Cerebellar nuclear complex (tissue), 1 donor: ENCODE measurements at places on chromosomes 13 and 19.

DNA sequence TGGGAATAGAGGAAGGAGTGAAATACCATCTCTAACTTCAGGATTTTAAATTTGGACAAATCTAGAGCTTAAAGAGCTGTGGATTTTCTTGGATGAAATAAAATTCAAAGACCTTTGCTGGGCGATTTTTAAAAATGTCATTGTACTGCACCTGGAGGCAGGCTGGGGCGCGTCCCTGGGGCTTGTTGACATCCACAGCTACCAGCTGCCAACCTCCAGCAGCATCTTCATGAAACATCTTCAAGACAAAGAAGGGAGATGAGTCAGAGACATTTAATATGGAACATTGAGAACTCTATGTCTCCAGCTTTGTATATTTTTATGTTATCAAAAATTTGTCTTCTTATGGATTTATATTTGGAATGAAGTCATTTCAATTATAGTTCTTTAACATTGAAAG lies 132.5 kb downstream of the NALCN start:
- DNase-seq = no peak

DNA sequence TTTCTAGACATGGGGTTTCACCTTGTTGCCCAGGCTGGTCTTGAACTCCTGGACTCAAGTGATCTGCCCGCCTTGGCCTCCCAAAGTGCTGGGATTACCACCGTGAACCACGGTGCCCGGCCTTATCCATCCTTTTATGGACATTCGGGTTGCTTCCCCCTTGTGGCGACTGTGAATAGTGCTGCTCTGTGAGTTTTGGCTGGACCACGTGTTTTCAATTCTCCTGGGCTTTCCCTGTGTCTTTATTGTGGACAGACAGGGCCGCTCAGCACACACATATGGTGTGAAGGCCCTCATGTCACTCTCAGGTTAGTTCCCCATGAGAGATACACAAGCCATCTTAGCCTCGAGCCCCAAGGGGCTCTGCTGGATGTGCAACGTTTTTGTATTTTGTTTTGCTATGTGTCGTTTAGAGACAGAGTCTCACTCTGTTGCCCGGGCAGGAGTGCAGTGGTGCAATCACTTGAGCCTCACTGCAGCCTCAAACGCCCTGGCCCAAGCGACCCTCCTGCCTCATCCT lies 40.5 kb downstream of the MAU2 start:
- no peak for DNase-seq

DNA sequence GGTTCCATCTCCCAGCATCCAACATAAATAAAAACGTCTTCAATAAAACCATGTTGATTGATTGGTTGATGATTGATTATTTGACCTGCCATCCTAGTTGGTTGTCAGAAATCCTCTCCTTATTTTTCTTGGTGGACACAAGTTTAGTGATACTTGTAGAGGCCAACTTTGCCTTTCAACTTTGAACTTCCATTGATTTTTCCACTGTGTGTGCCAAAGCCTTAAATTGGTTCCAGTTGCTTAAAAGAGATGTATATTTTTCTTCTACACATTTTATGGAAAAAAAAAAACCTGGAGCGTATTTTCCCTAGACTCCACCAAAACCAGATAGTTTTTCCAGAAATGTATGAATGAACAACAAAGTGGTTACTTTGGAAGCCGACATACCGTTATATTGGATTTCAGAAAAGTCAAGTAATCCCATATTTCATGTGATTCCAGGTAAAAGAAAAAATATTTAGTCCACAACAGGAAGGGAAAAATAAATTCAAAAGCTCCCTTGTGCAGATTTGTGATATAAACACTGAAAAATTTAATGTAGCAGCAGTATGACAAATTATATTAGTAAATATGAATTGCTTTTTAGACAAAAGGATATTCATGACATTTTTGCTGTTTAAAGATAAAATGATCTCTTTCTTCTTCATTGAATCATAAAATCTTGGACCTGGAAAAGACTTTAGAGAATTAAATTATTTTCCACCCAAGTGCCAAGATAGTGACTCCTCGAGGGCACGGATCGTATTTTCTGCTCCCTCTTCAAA lies 85.2 kb downstream of the MBNL2 start:
- no peak for DNase-seq

DNA sequence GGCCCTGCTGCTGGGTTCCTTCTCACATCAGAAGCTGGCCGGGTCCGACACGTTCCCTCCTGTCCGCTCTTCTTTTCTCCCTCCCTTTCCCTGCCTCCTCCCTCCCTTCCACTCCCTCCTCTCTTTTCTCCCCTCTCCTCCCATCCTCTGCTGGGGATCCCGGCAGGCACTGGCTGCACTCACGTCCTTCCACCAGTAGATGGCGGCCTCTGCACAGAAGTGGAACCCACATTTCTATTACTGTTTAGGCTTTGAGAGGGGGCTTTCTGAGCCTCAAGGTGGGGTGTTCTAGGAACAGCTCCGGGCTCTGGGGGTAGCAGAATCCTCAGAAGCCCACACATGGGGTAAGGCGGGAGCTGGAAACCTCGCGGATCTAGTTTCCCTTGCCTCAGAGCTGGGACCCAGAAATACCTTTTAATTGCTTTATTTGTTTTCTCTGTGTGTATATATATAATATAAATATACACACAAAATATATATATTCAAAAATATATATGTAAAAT lies 294.2 kb downstream of the ZNF536 start:
- no peak for DNase-seq

DNA sequence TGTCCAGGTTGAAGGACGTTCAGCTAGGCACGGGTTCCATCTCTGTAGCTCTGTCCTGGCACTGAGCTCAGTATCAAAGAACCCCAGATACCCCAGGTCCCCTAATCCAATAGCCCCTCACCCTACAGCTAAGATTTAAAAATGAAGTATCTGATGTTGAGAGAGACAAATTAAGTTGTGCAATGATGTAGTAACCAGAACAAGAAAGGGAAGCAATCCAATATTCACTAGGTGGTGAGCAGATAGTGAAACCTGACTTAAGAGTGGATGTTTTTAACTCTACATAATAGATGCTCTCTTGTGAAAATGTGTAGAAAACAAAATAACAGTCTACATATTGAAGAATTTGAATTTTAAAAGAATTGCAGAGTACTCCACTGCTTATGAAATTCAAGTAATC lies 1.8 kb downstream of the ACOD1 start:
- DNase-seq = no peak

GRCh38 chr13:82681535-82681934 lies 1200.7 kb downstream of the SLITRK1 start:
- no peak for DNase-seq

- DNase-seq = no peak
These were observed 90.8 kb upstream of the SLC10A2 start for GRCh38 chr13:103157016-103157415.

DNA sequence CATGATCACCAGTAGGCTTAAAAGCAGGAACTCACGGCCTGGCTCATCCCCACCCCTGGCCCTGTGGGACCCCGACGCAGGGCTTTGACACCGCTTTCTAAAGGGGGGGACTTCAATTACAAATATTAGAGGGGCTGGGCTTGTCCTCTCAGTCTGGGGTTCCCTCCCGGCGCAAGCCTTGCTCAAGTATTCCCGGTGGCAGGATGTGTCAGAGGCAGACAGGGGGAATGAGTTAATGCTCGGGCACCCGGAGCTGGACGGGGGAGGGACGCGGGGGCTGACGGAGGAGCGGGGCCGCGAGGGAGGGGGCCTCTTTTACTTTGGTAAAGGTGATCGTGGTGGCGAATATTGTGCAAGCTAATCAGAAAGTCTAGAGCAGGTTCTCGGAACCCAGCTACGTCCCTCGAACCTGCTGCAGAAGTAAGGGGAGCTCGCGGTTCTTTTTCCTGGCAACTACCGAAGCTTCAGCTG lies 1.1 kb downstream of the FGF14 start:
- no peak for DNase-seq

- DNase-seq = no peak
These were observed 64.4 kb downstream of the B3GLCT start for GRCh38 chr13:31264151-31264550.
